NCI-H524 (cell line): ENCODE measurements at places on chromosomes 2 and 18.
A peak's percentile ranks its signal among the peaks of the same experiment; 100 is the strongest.

- DNase-seq = no peak
Measured at GRCh38 chr2:40304340-40304739, 147.6 kb downstream of the SLC8A1 start.

DNA sequence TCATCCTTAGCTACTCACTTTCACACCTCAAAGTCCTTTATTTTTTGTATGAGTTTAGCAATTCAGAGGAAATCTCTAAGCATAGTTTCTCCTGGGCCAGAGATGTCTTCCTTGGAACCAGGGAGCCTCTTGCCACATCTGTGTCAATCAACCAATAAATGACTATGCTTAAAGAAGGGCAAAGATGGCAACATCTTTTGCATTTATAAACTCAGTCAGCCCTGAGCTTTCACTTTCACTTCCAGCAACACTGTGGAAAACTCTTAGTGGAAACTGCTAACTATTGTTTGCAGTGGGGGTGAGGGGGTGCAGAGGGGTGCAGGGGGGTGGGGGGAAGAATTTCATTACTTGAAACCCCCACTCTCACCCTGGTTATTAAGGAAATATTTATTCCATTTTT lies 3.4 kb downstream of the ACVR1C start:
- DNase-seq = no peak

- DNase-seq = no peak
Measured at GRCh38 chr2:157418239-157418641, 25.6 kb downstream of the CYTIP start.

- DNase-seq = no peak
Measured at GRCh38 chr2:44707945-44708660, 233.4 kb upstream of the SIX3 start.

- no peak for DNase-seq
Measured at GRCh38 chr2:161754379-161754778, 130.2 kb downstream of the SLC4A10 start.

DNA sequence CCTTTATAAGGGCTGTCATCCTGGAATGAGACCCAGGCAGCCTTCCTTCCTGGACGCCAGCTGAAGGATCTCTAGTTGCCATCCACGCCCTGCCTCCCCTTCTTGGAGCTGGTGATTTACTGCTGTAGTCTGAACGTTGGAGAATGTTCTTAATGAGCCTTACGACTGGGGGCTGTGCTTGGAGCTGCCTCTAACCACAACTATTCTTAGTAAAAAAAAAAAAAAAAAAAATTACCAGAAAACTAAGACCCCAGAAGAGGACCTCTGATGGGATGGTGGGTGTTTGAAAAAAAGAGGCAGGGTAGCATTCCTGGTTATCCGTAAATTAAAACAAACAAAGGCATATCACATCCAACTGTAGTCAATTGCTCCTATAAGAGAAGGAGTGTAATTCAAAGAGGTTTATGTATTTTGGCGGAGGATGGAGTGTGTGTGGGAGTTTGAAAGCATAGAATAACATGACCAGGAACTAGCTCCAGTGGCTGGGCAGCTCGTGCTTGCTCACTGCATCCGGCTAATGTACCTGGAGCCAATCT lies 105.4 kb downstream of the QPCT start:
- no peak for DNase-seq

GRCh38 chr2:38581193-38582147 lies 21.3 kb downstream of the HNRNPLL start:
- DNase-seq = peak; percentile 80

DNA sequence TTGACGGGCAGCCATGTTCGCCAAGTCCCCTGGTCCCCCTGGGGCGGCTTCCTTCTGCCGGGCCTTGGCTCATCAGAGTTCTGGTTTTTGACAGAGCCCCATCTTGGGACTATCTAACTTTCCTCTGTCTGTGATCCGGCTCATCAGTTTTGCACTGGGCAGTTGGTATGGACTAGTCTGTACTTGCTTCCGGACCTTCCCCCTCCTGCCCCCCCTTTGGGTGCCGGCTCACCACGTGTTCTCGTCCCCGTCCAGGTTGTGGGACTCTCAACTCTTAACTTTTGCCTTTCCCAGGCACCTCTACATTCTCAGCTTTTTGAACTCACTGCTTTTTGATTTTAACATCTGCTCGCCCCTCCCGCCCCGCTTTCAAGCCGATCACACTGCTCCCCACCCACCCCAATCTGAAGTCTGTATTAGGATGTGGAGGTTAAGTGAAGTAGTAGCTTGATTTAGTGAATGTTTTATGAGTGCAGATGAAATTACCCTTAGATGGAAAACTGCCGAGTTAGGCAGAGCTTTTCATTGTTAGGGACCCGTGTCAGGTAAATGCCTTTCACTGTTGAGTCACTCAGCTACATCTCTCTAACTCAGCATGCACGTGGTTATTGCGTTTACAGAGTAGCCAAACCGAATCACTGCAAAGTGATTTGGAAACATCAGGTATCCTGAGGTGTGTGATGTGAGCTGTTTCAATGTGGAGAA lies 874 bp downstream of the WDR43 start:
- DNase-seq = no peak

DNA sequence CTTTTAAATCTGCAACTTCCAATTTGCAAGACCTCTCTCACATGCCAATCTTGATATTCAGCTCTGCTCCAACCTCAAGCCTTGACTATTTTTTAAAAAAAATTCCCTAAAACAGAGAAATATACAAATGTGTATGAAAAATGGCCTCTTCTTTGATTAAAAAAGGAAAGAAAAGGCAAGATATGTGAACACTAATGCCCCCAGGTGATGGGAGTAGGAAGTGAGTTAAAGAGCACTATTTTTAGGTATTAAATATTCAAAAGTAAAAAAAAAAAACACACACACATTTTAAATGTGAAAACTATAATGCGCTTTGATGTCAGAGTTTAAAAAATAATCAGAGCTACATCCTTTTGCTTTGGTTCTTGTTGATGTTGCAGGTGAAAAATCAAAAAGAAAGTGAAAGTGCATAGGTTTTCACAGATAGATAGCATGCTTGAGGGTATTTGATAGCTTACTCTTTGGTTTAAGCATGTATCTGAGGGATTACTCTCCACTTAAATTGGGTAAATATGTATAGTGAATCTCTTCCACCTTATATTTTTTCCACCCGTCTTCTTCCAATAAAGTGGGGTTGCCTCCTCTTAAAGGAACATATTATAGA lies 406.0 kb upstream of the POU3F3 start:
- no peak for DNase-seq

GRCh38 chr2:100673691-100674485 lies 111.1 kb downstream of the PDCL3 start:
- DNase-seq = no peak

- peak; percentile 43 for DNase-seq
Measured at GRCh38 chr2:84881581-84882413, 913 bp upstream of the TRABD2A start.

- DNase-seq = no peak
Measured at GRCh38 chr2:80706951-80707350, 402.4 kb upstream of the LRRTM1 start.

DNA sequence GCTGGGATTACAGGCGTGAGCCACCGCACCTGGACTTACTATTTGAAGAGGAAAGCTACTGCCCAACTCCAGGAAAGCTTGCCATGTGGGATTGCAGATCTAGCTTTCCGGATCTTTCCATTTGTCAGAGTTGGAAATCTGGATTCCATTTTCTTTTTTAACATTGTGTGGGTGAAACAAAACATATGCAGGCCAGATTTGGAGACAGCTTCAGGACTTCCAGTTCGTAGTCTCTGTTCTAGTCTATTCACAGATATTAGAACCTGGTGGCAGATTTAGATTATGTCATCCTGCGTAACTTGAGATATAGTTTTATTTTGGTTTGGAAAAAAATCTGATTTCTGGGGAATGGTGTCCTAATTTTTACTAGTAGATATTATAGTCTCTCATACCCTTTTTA lies 70.5 kb downstream of the ZNF236 start:
- no peak for DNase-seq

DNA sequence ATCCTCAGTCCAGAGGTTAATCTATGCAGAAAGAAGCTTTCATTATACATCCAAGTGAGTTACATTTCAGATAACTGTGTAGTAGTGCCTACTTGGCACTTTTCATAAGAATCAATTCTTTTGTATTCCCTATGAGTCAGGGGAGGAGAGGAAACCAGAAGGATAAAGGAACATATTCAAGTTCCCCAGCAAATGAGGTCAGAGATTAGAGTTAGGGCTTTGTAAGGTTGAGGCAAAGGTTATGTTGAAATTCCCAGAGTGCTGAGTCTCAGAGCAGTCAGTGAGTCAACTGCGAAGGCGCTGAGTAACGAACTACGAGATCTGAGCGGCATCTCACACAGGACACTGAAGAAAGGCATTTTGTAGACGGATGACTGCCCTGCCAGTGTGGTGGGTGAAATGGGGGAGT lies 25.1 kb upstream of the ME2 start:
- no peak for DNase-seq

DNA sequence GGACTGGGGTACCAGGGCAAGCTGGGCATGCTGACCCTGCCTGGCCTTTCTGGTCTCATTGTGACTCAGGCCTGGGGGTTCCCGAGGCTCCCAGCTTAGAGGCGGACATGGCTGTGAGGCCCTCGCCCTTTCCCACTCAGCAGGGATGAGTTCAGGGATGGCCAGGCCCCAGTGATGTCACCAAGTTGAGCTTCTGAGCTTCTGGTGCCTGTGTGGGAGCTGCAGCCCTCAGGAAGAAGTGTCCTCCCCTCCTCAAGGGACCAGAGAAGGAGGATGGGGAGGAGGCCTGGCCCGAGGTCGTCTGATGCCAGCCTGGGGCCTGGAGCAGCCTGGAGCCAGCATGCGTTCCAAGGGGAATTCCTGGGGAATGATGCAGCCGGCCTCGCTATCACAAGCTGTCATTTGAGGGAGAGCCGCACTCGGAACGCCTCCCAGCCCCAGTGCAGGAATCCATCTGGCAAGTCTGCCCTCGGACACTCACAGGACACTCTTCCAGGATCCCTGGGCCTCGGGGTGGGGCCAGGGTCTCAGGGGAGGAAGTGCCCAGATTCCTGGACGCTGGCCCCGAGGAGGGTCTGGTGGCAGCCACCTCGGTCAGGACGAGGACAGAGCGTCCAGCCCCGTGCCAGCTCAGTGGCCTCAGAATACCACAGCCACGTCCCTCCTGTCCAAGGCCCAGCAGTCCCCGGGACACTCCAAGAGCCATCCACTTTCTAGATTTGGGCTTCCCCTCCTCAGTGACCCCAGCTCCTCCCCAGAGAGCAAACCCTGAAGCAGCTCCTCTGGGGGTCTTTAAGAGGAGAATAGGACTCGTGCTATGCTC lies 61.2 kb upstream of the GPC1 start:
- no peak for DNase-seq

GRCh38 chr2:105876191-105876590 lies 131.5 kb downstream of the NCK2 start:
- DNase-seq = no peak

DNA sequence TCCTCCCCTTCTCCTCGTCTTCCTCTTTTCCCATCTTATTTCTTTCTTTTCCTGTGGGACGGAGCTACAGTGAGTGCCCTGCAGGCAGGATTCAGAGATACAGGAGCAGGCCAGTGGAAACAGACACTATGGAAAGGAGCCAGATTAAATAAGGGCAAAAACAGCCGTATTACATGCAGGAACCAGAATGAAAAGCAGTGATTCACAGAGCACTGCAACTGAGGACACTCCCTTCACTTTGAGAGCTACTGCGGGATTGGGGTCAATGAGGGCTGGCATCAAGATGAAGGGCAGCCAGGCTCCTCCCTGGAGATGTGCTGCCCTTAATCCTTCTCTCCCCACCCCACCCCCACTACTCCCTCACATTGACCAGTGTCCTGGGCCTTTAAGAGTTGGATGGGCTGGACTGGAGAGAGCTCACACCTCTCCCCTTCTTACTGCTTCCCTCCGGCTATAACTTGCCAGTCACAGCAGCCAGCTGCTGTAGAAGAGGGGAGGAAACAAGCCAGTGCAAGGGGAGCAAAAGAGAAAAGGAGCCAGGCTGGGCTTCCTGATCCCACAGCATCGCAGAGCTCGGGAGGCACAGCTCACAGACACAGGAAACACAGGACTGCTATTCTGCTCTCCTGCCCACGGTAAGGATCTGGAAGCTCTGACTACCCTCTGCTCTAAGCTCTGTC lies at the start of gene PLCD4:
TSS of gene PLCD4 (plus strand) at position 464 of the 680 bp plus-strand sequence. CDS start 7,841 bp downstream, outside the sequence.
- DNase-seq = no peak

DNA sequence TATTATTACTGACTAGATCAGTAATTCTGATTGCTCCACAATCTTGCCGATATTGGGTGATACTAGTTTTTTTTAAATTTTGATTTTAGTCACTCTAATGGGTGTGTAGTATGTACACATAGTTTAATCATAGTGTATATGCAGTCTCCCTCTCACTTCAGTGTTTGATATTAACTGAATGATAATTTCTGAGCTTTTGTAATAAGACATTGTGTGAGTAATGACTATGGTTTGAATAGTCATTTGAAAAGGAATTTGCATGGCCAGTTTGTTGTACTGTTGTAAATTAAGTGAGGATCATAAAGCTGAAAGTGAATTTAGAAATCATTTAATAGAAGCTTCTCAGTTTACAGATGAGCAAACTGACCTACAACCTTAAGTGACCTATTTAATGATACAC lies 33.4 kb downstream of the USP14 start:
- DNase-seq = no peak

DNA sequence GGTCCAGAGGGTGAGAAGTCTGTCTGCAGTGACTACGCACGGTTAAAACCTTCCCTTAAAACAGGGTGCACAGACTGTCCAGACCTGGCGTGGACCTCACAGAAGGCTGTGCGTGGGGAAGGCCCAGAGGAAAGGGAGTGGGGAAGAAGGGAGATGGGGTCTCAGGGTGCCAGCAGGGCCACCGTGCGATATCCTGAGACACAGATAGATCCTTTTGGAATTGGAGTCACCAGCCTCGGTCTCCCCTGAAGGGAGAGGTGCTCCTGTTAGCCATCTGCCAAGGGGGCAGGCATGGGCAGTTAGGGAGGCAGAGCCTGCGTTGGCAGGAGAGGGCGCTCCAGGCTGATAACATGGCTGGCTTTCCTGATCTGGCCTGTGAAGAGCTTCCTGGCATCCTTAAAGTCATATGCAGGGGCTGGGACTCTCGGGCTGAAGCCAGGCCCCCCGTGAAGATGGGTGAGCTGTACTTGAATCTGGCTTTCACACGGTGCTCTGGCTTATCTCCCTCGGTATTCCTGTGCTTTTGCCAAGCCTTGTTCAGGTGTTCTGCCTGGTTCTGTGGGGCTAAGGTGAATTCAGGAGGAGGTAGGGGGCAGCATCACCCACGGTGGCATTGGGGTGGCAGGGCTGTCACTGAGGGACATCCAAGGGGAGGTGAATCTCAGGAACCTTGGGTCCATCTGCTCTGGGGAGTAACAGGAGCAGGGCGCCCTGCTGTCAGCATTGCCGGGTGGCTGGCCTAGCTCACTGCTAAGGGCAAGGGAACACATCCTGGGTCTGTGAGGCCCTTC lies 107.2 kb upstream of the SMAD2 start:
- DNase-seq = peak; percentile 90

- no peak for DNase-seq
Measured at GRCh38 chr2:105772362-105772761, 27.6 kb downstream of the NCK2 start.

- no peak for DNase-seq
Measured at GRCh38 chr18:36104749-36105148, 24.4 kb downstream of the SLC39A6 start.

- no peak for DNase-seq
Measured at GRCh38 chr2:100006516-100006915, 135.9 kb downstream of the AFF3 start.
